ENCODE measurements at places on chromosomes 11 and 22. TPM values are rescaled to one million over a fixed set of nuclear protein-coding genes. Genes with fewer than 3 reads are reported as not detected.

The HOATZ gene
- not detected for total RNA-seq

The OR2D2 gene
- 0.47 TPM for total RNA-seq

The ACER3 gene
- total RNA-seq = 9.8 TPM

The TIGD3 gene
- total RNA-seq = 0.27 TPM

The CATSPER1 gene
- total RNA-seq = 0.09 TPM

The SERPING1 gene
- total RNA-seq = 0.56 TPM

The FIBIN gene
- total RNA-seq = not detected

The OR8G1 gene
- total RNA-seq = not detected

The FTH1 gene
- total RNA-seq = 1,243 TPM

The PANX2 gene
- total RNA-seq = 0.75 TPM

The MAJIN gene
- not detected for total RNA-seq

The GNG3 gene
- not detected for total RNA-seq

The TMEM45B gene
- not detected for total RNA-seq
